Neural progenitor cell (in vitro differentiated cells): ENCODE measurements at places on chromosomes 7 and 10.

GRCh38 chr7:105611856-105612775, 30.8 kb upstream of the EFCAB10 start:
- DNase-seq, result no peak

- DNase-seq, result no peak
These were observed 10.3 kb downstream of the TBL2 start for GRCh38 chr7:73567846-73568685.

- no peak for DNase-seq
These were observed 43.9 kb downstream of the APBB1IP start for GRCh38 chr10:26481914-26482550.

GRCh38 chr10:79438021-79438698, 7.3 kb downstream of the ZCCHC24 start:
- DNase-seq, result no peak

DNA sequence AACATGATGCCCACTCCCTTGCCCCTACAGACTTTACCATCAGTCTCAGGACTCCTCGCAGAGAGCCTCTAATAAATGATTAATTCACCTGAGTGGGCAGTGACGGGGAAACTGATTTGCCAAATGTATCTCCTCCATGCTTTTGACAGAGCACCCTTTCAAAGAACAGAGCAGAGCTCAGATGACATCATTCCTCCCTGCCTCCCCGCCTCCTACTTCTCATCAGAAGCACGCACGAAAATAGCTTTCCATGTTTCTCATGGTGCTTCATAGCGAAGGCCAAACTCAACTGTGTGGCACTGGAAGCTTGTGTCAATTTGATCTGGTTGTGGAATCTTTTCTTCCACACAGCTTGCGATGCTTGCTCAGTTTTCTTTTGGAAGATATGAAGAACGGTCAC, 442.5 kb downstream of the RPS24 start:
- DNase-seq, result no peak

DNA sequence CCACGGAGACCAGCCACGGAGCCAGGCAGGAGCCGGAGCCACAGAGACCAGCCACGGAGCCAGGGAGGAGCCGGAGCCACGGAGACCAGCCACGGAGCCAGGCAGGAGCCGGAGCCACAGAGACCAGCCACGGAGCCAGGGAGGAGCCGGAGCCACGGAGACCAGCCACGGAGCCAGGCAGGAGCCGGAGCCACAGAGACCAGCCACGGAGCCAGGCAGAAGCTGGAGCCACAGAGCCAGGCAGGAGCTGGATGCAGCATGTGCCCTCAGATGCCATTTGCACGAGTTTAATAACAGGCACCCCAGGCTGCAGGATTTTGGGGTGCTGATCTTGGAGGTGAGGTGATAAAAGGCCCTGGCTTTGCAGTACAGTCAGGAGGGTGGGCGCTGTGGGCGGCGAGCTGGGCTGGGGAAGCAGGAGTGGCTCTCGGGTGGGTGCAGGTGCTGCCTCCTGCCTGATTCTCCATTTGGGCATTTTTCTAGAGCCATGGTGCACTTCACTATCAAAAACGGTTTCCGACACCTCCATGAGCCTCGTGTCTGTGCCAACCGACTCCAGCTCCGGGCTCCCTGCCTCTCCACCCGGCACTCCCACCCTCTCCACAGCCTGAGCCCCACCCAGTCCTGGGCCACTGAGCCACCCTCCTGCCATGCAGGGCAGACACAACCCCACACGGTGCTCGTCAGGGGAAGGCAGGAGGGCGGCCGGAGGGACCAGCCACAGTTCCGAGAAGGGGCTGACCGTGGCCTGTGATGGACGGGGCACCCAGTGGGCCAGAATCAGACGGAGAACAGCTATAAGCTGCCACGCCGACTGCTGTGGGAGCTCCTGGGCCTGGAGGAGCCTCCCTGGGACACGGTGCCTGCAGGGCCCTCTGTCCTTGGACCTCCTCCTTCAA, 40.8 kb upstream of the NKX6-2 start:
- no peak for DNase-seq

DNA sequence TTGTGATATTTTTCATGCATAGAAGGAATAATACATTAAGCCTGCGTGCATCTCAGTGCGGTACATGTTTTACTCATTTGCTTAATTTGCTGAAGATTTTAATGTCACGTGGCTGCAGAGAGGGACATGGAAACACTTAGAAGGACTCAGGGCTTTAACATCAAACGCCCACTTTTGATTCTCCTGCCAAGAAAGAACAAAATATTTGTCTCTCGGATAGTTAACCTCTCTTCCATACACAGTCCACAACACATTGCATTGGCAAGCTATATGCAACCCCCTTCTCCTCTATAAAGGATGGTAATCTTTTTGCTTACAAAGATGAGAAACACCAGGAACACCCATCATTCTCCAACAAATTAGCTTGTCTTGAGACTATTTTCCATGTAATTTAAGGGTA, 148.0 kb upstream of the NRP1 start:
- DNase-seq, result no peak

GRCh38 chr10:60513281-60513680, 123.6 kb upstream of the ANK3 start:
- DNase-seq, result no peak

GRCh38 chr10:12628964-12629766, 279.8 kb downstream of the CAMK1D start:
- DNase-seq, result peak; percentile 88

DNA sequence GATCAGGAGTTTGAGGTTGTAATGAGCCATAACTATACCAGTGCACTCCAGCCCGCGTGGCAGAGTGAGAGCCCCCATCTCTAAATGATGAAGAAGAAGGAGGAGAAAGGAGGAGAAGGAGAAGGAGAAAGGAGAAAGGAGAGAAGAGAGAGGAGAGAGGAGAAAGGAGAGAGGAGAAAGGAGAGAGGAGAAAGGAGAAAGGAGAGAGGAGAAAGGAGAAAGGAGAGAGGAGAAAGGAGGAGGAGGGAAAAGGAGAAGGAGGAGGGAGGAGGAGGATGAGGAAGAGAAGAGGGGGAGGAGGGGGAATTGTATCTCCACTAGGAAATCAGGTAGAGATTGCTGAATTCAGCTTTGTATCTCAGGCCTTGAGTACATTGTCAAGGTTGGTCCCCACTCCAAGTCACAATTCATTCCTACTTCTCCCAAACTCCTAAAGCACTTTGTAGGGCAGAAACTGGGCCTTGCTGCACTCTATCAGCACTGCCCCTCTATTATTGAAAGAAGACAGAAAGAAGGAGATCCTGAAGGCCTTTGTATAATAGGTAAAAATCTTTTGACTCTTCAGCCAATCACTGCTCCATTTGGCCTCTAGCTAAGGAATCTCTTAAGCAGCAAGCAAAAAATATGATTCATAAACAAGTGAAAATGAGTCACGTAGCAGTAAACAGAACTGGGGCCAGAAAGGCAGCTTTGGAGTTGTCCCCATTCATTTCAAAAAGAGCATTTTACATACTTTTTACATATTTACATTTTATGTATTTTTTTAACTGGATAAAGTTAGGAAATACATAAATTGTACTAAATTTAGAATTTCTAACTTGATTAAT, 178.0 kb downstream of the IMMP2L start:
- no peak for DNase-seq

DNA sequence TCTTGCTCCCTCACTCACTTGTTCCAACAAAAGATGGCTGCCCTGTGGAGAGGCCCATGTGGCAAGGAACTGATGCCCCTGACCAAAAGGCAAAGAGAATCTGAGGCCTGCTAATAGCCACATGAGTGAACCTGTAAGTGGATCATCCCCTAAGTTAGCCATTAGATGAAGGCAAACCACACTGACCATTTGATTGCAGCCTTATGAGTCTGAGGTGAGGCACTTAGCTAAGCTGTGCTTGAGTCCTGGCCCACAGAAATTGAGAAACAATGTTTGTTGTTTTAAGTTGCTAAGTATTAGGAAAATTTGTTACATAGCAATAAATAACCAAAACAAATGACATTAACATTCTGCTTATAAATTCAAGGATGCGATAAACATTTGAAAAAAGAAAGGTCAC, 100.1 kb upstream of the BET1 start:
- DNase-seq, result no peak

DNA sequence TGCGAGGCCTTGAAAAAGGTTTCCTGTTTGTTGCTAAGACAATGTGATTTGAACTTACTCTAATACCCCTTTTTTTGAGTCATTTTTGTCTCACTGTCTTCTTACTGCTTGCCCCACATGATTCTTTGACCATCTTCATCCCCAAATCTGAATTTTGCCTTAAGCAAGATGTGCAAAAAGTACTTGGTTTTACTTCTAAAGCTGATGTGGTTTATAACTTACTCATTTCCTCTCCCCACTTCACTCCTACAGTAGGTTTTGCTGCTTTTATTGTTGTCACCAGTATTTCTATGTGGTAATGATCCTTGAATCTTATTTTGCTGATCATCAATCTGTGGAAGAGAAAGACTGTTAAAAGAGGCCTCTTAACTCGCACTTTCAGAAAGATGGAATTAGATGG, 396.4 kb downstream of the SDK1 start:
- DNase-seq, result no peak

DNA sequence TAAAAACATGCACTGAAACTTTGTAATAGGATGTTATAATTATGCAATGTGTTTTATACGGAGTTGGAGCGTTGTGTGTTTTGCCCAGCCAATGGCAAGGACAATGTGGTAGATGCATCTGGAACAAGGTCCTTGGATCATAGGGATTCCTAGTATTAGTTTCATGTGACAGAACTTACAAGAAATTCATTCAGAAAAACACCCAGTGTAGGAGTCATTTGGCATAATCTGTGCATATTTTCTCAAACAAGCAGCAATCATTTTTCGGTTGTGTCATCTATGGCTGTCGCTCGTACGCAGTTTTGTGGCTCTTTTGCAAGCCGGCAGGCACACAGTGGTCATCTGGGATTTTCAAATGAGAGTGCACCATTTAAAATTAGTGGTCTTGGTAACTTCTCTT, 19.8 kb downstream of the CREB5 start:
- DNase-seq, result no peak

DNA sequence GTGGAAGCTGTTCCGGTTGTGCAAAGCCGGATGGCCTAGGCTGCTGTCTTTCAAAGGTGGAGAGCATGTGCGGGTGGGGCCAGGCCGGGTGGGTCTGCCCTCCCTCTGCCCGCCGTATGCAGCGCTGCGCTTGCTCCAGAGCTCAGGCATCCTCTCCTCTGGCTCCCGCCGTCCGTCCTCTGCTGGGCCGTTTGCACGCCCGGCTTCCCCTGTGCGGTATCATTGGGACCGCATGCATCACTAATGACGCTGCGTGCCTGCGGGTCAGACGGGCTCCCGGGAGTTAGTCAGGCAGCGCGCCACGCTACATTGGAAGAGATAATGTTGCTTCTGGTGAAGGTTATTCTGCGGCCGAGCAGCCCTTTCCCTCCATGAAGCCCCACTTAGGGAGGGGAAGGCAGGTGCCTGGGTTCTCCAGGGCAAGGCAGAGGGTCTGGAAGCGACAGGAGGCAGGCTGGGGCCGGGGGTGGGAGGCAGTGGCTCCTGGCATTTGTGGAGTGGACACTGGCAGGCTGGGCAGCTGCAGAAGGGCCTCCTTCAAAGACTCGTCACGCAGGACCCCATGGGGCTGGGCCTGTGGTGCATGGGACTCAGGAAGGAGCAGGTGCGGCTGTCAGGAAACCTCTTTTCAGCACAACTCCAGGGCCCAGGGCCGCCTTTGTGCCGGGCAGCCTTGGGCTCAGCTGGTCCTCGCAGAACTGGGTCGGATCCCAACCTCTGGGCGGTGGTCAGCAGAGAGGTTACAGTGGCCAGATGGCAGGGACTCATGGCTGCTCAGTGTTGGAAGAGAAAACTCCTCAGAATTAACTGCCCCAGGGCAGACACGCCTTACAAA, 318.5 kb downstream of the WDR37 start:
- DNase-seq, result no peak

GRCh38 chr7:153017223-153017622, 257.7 kb downstream of the ACTR3B start:
- no peak for DNase-seq

DNA sequence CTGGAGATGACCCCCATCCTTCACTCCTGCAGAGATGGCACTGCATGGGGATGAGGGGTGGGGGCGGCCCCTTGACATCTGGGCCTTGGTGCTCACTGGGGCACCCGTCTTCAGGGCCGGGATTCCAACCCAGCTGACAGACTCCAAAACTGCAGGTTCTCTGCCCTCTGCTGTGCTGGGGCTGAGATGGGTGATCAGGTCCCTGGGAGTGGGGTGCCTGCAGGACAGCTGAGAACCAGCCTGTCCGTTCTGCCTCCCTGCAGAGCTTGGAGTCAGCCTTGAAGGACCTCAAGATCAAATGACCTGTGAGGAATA, 14.3 kb downstream of the PDAP1 start:
- DNase-seq, result no peak

- no peak for DNase-seq
These were observed 25.1 kb downstream of the TBXAS1 start for GRCh38 chr7:139854124-139854511.

- DNase-seq, result no peak
These were observed 130.9 kb downstream of the TES start for GRCh38 chr7:116340943-116341907.

GRCh38 chr7:131942287-131943150, 386.1 kb upstream of the PODXL start:
- no peak for DNase-seq

GRCh38 chr10:25061711-25062449, 45.5 kb downstream of the THNSL1 start:
- DNase-seq, result no peak

DNA sequence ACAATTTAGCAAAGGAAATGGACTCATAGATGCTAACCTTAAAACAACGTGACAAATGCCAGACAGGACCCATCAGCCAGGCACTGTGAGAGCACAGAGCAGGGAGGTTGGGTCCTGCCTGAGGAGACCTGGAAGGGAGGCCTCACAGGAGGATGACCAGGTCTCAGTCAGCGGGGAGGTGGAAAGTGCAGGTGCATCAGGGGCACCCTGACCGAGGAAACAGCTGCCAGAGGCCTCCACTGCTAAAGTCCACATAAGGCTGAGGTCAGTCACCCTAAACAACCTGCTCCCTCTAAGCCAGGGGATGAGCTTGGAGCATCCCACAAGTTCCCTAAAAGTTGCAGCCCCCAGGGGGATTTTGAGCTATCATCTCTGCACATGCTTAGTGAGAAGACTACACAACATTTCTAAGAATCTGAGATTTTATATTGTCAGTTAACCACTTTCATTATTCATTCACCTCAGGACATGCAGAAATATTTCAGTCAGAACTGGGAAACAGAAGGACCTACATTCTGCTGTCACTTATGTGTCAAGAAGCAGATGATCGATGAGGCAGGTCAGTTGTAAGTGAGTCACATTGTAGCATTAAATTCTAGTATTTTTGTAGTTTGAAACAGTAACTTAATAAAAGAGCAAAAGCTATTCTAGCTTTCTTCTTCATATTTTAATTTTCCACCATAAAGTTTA, 157.6 kb upstream of the LANCL2 start:
- no peak for DNase-seq

GRCh38 chr10:28263136-28263857, 39.6 kb downstream of the MPP7 start:
- no peak for DNase-seq
